Neural crest cell (in vitro differentiated cells): ENCODE measurements at places on chromosomes 16 and 17. TPM values are rescaled to one million over a fixed set of nuclear protein-coding genes. Genes with fewer than 3 reads are reported as not detected.

DNA sequence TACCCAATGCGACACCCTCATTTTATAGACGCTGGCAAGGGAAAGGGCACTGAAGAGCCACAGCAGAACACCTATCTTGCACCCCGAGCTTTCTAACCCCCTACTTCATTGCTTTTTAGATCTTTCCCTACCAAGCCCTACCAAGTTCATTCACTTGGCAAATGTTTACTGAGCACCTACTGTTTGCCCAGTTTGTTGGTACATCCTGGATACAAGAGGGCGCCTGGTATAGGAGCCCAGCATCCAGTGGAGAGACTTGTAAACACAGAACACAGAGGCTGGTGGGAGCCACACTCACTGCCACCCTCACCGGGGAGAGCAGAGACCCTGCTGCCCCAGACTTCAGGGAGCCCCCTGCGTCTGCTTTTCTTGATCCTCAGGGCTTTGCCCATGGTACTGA lies 112.6 kb downstream of the GNAO1 start:
- DNase-seq = no peak

DNA sequence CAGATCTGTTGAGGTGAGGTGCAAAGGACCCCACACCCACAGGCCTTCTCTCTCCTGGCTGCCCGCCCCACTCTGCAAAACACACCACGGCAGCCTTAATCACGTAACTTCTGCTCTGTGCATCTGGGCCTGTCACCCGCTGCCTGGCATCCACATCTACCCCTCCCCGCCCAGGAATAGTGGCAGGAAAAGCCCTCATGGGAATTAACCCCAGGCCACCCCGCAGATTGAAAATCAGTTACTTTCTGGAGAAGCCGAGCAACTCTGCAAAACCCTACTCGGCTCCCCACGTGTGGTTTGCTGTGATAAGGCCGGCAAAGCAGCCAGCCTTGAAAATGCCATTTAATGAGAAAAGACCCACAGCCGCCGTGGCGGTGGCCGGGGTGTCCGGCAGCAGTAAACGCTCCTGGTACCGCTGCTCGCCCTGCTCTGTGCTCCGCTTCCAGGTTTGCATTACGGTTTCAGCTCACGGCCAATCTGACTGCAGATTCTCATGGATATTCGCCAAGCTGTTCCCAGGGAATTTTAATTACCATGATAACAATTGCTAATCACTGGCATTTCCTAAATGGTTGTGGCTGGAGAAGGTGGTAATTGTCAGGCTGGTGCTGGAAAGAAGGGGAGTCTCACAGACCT lies 78.0 kb upstream of the DOC2B start:
- no peak for DNase-seq

DNA sequence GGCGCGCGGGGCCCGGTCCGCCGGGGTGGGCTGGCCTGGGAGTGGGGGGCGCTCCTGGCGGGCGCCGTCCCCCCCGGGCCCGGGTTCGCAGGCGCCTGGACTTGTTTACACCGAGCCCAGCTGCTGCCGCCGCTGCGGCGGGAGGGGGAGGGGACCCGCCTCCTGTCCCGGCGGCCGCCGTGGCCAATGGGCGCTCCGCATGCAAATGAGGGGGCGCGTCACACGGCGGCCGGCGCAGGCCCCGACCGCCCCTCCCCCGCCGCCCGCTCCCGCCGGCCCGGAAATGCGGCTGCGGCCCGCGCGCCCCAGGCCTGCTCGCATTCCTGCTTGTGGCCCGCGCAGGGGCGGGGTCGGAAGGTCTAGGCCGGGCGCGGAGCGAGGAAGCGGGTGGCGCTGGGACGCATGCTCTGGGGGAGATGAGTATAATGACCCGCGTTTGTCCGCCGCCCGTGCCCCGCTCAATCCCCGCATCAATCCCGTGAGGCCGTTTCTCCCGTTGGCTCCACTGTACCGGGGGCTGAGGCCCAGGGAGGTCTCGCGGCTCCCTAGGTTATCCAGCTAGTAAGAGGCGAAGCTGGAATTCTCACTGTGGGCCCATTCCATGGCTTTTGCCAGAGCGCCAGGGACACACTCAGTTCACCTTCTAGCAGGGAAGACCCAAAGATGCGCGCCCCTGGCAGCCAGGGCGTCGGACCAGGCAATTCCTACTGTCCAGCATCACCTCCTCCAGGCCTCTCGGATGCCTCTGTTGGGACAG lies at the start of gene YPEL3:
Gene YPEL3, minus strand, starts transcription at position 109 of the 757 bp plus-strand sequence. CDS start 731 bp downstream, outside the sequence.
- DNase-seq = peak; percentile 80

DNA sequence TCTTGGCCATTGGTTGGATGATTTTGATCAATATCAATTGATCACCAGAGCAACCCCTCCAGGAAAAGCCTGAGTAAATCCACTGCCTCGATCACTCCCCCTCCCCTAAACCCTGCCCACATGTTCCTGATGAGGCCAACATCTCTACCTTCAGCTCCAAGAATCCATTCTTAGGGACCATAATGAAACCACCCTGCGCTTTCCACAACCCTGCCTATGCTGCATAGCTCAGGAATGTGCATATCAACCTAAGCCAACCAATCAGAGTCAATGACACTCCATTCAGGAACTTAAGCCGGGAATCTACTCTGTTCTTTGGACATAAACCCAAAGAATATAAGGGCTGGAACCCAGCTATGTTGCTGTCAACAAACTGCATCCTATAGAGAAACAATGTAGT lies 86.3 kb downstream of the MYH11 start:
- DNase-seq = no peak

- no peak for DNase-seq
These were observed 40.9 kb upstream of the ICAM2 start for GRCh38 chr17:64061178-64061898.

TACO1 gene
- 24.3 and 24.4 TPM in 2 replicates for total RNA-seq

DNA sequence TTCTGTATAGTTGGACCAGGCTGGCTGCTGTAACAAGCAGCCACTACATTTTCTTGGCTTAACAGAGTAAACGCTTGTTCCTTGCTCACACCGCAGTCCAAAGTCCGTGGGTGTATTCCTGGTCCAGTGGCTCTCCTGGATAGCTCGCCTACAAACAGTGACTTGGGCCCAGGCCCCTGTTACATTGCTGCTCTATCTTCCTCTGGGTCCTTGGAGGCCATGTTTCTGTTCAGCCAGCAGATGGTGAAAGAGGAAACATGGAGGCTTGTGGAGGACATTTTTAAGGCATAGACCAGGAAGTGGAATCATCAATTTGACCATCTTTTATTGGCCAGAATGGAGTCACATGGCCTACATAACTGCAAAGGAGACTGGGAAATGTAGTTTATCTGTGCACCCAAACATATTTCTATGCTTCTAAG lies 55.1 kb downstream of the ATP2C2 start:
- no peak for DNase-seq

DNA sequence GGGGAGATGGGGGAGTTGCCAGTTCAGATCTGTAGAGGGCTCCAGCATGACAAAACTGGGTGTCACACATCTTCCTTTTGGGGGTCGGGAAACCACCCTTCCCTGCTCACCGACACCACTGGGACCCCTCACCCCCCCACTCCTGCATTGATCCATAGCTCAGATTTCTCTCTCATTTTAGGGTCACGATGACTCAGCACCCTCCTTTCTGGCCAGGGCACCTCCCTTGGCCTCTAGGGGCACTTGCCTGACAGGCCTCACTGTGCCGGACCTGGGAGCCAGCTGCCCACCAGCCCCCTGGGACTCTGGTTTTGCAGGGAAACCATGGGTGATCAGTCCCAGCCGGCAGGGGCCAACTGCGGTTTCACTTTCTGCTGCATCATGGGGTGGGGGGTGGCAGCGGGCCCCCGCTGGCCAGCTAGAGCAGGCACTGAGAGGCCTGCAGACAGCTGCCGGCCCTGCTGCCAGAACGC lies 239.4 kb downstream of the MRTFB start:
- no peak for DNase-seq

HBA1 gene
- total RNA-seq = not detected in 2 replicates

DNA sequence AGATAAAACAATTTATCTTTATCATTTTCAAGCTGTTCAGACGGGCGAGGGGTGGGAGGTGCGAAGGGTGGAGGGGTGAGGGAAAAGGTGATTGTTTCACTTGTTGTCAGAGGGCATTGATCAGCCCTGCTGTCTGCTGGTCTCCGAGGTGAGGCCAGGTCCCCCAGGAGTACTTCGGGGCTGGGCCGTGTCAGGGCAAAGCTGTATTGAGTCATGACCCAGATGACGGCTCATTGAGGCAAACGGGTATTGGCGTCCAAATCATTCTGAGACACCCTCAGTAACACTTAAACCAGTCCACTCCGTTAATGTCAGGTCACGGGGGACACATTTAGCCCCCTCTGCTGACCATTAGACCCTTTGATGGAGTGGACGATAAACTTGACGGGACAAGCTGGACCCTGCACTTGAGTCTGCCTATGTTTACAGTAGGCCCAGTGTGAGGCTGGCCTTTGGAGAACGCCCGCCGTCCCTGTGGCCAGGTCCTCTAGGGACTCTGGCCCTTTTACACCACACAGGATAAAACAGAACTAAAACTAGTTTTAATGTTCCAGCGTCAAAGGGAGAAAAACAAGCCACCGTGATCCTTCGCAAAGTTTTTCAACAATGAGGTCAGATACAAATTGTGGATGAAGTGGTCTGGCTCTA lies 502.2 kb upstream of the ZFHX3 start:
- DNase-seq = no peak

GRCh38 chr17:2688351-2689342 lies 22.9 kb downstream of the CLUH start:
- DNase-seq = no peak

DNA sequence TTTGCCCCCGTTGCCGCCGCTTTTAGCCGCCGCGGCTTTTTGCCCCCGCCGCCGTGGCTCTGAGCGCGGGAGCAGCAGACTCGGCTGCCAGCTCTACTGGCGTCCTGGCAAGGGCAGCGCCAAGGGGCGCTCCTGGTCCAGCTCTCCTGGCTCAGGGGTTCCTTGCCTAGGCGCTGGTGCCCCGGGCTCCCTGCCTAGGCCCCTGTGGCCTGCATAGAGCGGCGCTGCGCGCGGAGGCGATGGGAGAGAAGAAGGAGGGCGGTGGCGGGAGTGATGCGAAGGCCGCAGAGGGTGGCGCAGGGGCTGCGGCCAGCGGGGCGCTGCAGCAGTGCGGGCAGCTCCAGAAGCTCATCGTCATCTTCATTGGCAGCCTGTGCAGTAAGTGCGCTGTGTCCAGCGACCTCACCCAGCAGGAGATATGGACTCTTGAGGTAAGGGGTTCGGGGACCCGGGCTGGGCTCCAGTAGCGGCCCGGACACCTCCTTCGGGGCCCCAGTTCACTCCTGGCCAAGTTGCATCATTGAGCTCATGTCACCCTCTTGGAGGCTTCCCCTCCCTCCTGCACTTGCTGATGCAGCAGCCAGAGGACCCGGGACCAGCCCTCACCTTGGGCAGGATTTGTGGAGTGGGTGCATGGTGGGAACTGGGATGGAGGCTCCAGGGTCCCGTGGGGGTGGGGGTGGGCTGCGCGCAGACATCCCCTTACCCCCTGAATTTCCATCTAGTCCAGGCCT lies 1344.4 kb downstream of the TP53TG3F start:
- no peak for DNase-seq

DNA sequence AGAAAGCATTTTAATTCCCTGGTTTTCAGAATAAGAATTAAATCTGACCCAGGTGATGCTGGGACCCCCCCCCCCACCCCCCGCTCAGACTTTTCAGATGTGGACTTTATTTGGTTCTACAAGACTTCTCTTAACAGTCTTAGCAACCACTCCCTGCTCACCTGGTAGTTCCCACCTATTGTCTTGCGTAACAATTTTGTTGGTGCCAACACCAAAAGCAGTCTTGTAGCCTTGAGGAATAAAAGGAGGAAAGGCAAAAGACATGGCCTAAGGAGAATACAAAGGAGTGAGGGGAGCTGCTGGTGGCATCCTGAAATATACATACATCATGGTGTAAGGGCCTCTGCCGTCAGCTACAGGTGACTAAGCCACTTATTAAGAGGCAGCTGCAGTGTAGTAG lies 5.0 kb downstream of the TTLL6 start:
- no peak for DNase-seq

DNA sequence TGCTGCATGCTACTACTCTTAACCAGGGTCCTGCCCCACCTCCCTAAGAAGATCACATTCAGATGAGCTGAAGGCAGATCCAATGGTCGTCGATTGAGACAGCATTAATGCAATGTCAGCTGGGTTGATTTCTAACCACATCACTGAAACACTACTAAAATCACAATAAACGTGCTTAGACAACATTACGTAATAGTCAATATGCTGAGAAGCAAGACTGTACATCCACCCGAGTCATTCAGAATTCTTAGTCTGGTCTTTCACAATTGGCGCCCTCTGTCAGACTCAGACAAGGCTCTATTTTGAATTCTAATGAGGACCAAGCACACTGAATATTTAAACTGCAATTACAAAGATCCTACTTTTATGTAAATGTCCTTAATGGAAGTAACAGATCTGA lies 205.2 kb downstream of the STX8 start:
- DNase-seq = no peak

- DNase-seq = no peak
These were observed 180.4 kb downstream of the ENGASE start for GRCh38 chr17:79255046-79255445.

SERPINF2 gene
- total RNA-seq = 0.19 TPM in 1 of 2 replicates, not detected in the other

SLC6A2 gene
- total RNA-seq = not detected in 2 replicates

OSBPL7 gene
- total RNA-seq = 14.3 and 14.6 TPM in 2 replicates

NXPH3 gene
- total RNA-seq = 0.79 and 1.1 TPM in 2 replicates

- DNase-seq = no peak
These were observed 20.5 kb upstream of the PABPN1L start for GRCh38 chr16:88886845-88887521.

- no peak for DNase-seq
These were observed 3.4 kb upstream of the ETV4 start for GRCh38 chr17:43549496-43549895.

GNAO1 gene
- 21.3 and 22.2 TPM in 2 replicates for total RNA-seq

KRT32 gene
- total RNA-seq = not detected in 2 replicates

TEX14 gene
- total RNA-seq = 0.21 and 0.48 TPM in 2 replicates

GRCh38 chr17:77617516-77617915 lies 341.0 kb upstream of the TNRC6C start:
- DNase-seq = no peak

UMOD gene
- total RNA-seq = not detected in 2 replicates

GRCh38 chr17:41937970-41938954 lies 7.8 kb downstream of the ODAD4 start:
- DNase-seq = no peak

GRCh38 chr17:58565389-58566311 lies 51.2 kb upstream of the MTMR4 start:
- DNase-seq = no peak

CCL5 gene
- total RNA-seq = not detected in 2 replicates

CES2 gene
- 50.1 and 52.5 TPM in 2 replicates for total RNA-seq

DNA sequence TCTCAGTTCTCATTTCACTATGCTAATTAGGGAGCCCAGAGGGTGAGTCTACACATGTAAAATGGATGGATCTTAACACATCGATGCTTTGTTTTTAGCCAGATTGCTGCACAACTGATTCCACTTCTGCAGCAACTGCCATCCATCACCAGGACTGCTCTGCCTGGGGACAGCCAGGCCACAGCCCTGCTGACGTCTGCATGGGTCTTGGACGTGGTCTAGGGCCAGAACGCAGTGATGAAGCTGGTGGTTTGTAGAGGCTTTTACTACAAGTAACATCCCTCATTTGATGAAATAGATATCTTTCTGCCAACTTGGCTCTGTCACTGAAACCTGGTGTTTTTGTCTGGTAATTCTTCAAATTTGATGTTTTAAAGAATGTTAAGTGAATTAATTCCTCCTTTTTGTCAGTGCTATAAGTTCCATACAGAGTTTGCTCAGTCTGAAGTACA lies 50.6 kb downstream of the MARCHF10 start:
- DNase-seq = no peak

GUCY2D gene
- total RNA-seq = not detected in 2 replicates

C17orf50 gene
- 0.23 TPM in 1 of 2 replicates, not detected in the other for total RNA-seq
